ENCODE measurements at places on chromosomes 11 and 22.

- no peak for DNase-seq
Measured at GRCh38 chr22:47155131-47155885, 392.9 kb downstream of the TBC1D22A start.

DNA sequence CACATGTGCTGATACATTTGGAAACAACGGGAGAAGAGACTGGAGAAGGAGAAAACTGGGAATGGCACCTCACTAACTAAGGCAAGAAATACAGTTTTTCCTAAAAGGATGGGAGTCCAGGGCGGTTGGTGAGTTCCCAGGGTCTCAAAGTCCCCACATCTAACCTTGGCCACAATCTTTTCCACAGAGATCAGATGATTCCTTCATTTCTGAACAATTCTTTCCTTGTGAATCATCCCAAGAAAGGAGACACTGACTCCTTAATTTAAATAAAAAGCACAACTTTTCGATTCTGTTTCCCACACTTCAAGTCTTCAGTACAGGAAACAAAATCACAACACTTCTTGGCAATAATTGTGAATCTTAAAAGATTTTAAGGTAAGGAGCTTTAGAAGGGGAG is 384.7 kb downstream of the DCDC1 start:
- DNase-seq = no peak

DNA sequence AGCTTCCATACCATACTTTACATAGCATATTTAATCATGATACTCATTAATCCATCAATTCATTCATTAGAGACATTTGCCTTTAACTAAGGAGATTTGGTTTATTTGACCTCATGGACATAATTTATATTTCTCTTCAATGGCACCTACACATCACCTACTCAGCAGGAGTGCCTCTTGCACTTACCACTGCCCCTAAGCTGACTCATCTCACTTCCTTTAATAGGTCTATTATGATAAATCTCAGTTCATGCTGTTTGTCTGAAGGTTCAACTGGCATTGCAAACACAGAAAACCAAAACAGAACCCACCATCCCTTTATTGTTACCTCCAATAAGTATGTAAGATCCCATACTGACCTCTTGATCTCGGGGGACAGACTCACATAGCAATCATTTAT is 186.7 kb downstream of the LUZP2 start:
- DNase-seq = no peak

- no peak for DNase-seq
Measured at GRCh38 chr11:11454671-11455223, 101.7 kb upstream of the CSNK2A3 start.

DNA sequence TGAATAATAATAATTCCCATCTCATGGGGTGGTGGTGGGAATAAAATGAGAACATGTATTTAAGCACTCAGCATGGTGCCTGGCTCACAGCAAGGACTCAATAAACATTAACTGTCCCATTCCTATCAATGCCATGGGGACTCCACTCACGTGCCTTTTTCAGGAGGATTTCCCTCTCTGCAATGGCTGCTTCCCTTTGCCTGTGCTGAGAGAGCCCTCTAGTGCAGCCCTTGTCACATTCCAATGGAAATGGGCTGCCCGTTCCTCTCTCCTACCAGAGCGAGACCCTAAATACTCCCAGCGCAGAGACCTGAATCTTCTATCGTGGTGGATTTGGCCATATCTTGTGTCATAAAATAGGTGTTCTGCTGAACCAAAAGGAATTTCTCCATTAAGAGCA is 621.5 kb upstream of the B3GAT1 start:
- DNase-seq = peak; percentile 52

GRCh38 chr11:63682066-63683021 is 1.0 kb downstream of the RTN3 start:
- DNase-seq = peak; percentile 62

- no peak for DNase-seq
Measured at GRCh38 chr11:132486060-132486459, 1046.2 kb downstream of the OPCML start.

DNA sequence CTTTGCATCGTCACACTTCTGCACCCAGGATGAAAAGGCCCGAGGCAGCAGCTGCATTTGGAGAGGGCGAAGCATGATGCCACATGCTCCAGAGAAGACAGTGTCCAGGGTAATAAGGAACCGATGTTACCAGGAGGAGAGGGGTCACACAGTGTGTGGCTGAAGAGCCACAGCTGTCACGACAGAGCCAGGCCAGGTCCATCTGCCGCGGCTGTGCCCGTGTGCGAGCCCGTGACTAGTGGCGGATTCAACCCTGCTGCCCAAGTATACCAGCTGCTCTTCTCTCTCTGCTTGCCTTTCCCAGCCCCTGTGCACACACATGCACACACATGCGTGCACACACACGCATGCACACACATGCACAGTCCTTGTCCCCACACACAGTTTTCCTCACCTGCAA is 1432.5 kb downstream of the BRD1 start:
- DNase-seq = no peak

- DNase-seq = no peak
Measured at GRCh38 chr11:10436224-10436623, 18.8 kb upstream of the AMPD3 start.

DNA sequence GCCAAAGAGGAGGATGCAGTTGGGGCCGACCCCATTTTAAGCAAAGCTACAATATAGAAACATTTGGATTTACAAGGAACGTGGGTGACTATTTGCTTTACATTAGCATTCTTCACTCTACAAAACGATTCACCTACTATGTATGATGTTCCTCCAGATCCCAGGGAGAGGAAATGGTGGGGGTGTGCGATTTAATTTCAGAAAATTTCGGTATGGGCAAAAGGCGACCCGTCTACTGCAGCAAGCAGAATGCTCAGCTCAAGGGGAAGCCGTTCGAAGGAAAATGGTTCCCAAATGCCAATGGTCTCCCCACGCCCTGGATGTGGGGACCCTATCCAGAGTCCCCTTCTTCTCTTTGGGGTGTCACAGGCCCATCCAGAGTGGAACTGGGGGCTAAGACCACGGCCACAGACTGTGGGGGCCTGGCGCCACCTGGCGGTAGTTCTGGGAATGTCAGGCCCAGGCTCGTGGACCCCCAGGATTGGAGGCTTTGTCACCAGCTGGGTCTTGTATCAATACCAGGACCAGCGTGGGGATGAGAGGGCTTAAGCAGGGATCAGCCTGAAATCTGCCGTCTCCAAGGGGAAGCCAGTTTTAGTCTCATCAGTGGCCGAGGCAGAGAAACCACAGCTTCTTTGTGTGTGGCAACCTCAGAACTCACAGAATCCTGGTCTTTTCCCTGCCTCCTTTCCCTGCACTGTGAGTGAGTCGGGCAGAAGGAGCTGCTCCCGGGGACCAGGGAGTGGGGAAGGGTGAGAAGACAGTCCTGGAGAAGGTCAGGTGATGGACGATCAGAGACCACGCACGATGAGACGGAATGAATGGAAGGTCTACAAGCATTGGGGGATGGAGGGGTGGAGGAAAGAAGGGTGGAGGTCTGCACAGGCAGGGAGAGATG is 8.4 kb downstream of the LRRC10B start:
- no peak for DNase-seq

DNA sequence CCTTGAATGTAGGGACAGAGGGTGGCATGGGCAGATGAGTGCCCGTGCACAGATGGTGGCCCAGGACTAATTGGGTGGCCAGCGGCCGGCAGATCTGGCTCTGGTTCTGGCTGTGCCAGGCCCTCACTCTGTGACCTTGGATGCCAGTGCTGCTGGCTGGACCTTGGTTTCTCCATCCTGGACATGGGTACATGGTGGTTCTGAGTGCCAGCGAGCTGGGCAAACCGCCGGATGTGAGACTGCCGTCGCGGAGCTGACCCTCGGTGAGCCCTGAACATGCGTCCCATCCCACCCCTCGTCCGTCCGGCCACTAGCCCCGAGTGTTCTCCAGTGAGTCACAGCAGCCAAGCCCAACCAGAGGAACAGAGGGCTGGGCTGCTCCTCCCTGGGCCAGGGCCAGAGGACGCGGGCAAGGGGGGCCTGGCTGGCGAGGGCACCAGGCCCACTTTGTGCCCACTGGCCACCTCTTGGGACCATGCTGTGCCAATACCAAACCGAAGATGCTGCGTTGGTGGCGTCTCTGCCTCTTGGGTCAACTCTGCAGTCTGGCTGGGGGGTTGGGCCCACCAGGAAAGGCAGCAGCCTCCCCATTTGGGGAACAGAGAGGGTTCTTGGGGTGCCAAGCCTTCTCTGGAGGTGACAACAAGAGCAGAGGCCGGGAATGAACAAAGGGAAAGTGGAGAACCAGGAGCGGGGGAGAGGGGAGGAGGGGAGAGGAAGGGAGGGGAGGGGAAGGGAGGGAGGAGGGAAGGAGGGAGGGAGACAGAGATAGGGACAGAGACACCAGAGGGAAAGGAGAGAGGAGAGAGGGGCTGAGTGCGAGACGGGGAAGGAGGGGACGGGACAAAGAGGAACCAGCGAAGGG is 10.7 kb downstream of the LSP1 start:
- DNase-seq = peak; percentile 10

- no peak for DNase-seq
Measured at GRCh38 chr11:36343436-36343835, 47.3 kb downstream of the PRR5L start.

DNA sequence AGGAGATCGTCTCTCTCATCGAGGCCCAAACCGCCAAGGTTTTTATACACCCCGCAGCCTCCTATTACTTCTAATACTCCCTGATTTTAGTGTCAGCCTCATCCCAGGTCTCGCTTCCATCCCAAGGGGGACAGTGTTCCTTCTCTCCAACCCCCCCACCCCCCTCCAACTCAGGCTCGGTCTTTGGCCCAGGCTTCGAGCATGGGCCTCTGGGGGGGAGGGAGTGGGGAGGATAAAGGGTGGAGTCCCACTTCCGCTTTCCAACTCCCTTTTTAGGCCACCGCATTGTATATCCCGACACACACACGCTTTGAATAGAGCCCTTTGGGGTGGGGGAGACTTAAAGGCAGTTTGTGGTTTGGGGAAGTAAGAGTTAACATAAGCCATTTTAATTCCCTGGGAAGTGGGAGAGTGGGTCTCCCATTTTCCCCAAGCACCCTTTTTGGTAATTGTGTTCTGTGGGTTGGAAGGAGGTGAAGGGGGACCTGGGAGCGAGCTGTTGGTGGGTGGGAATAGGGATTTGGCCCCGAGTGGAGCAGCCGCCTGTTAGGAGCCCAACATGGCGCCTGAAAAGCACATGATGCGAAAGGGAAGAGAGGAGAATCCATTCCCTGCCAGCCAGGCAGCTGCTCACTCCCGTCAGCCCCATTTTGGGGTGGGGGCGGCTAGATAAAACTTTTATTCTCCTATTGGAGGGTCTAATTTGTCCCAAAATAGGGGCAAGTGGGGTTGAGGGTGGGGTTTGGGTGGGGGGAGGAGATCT is 844 bp downstream of the PCF11 start:
- DNase-seq = peak; percentile 61

DNA sequence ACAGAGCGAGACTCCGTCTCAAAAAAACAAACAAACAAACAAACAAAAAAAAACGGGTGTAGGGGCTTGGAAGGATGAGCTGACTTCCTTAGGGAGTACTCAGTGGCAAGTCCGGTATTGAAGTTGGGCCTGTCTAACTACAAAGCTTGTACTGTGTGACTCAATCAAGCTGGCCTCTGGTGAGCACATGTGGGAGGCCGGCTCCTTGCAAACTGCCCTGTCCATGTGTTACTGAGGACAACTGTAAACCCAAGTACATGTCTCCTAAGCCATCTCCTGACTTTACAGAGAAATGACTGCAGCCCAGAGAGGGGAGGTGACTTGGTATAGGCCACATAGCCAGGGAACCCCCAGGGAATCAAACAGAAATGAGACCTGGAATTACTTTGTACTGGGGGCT is 11.6 kb downstream of the RIBC2 start:
- DNase-seq = no peak

- no peak for DNase-seq
Measured at GRCh38 chr11:36417154-36417553, 92.9 kb downstream of the TRAF6 start.

DNA sequence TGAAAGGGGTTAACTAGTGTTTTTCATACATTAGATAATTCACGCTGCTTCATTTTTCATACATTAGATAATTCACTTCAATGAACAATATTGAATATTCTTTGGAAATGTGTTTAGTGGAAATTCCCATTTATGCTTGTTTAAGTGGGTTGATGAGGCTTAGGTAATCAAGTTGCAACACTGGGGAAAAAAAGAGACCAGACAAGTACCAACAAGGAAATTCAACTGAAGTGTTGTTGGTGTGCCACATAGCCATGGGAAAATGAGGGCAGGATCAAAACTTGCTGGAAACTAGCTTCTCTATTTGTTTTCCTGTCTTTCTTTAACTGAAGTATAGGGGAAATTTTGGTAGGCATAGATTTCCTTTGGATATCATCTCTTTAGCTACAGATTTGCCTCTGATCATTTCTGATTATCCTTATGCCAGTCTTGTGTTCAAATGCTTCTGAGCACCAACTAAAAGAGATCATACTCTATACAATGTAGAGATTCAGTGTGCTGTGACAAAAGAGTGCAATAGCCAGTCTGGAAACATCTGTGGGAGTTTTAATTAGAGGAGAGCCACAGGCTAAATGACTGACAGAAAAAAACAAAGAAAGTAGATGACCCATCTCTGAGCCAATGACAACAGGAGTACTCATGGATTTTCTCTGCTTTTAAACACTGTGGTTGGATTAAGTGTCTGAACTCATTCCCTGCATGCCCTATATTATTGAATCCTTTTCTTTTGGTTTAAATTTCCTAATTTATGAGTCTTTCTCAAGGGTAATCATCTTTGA is 67.6 kb upstream of the CTSC start:
- DNase-seq = no peak

- DNase-seq = no peak
Measured at GRCh38 chr11:48111891-48112290, 104.7 kb upstream of the OR4B1 start.

GRCh38 chr11:6418557-6419008 is 311 bp downstream of the APBB1 start:
- peak; percentile 54 for DNase-seq

GRCh38 chr11:35546317-35546716 is 20.9 kb upstream of the PAMR1 start:
- no peak for DNase-seq

DNA sequence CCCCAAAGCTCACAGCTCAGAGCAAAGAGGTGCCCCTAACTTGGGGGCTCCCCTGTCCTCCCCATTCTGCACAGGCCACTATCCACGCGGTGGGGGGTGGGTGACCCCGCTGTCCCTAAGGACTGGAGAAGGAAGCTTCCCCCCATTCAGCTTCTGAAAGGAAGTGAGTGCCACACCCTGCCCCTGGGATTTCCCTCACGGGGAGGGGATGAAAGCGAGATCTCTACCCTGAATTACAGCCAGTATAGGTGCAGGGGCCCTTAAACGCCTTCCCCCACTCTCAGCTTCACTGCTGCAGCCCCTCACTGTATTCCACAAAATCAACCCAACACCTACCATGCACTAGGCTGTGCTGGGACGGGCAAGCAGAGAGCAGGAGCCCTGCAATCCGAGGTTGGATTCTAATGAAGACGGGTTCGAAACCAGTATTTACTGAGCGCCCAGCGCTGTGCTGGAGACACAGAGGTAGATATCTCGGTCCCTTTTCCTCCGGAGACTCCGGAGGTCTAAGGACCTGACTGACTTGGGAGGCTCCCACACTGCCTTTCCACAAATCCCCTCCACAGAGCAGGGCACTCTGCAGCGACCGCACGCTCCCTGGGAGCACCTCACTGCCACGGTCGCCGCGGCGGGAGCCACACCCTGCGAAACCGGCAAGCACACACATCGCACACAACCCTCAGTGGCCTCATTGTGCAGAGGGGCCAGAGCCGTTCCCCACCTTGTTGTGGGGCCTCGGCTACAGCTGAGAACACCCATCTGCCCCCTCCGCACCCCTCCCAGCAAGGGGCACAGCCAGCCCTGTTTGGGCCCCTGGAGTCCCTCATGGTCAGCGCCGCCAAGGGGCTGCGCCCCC is 1.8 kb downstream of the AHNAK start:
- no peak for DNase-seq

- DNase-seq = no peak
Measured at GRCh38 chr11:72083414-72083813, 2.8 kb downstream of the LRRC51 start.

- no peak for DNase-seq
Measured at GRCh38 chr22:42646569-42647525, 2.3 kb downstream of the CYB5R3 start.
